ENCODE measurements at places on chromosomes 5 and 9. TPM values are rescaled to one million over a fixed set of nuclear protein-coding genes. Genes with fewer than 3 reads are reported as not detected.
A peak's percentile ranks its signal among the peaks of the same experiment; 100 is the strongest.

GRCh38 chr5:158534203-158534602 lies 565.5 kb downstream of the EBF1 start:
- peaks cover 8% of the 10 kb centered on the region for H3K4me1 ChIP-seq
- H3K36me3 ChIP-seq = no peaks in the 10 kb centered on the region
- no peak overlapping the region for H3K27ac ChIP-seq
- peaks cover 5% of the 10 kb centered on the region for H3K27me3 ChIP-seq
- no peak overlapping the region for H3K4me3 ChIP-seq
- no peak for DNase-seq

Gene OR1N2
- not detected for total RNA-seq

Gene NOXA1
- 0.97 TPM for total RNA-seq

GRCh38 chr9:108142142-108142503 lies 652.6 kb upstream of the KLF4 start:
- peaks cover 16% of the 10 kb centered on the region for H3K4me1 ChIP-seq
- no peaks in the 10 kb centered on the region for H3K27me3 ChIP-seq
- no peaks in the 10 kb centered on the region for H3K36me3 ChIP-seq
- H3K27ac ChIP-seq = peak overlapping the region; percentile 97

Gene PCDHA9
- 2.0 TPM for total RNA-seq

GRCh38 chr5:89168766-89169165 lies 285.8 kb upstream of the MEF2C start:
- H3K27me3 ChIP-seq = no peaks in the 10 kb centered on the region
- no peak for DNase-seq
- no peak overlapping the region for H3K27ac ChIP-seq
- H3K4me1 ChIP-seq = no peaks in the 10 kb centered on the region

GRCh38 chr5:115069087-115069968 lies 100.4 kb downstream of the TRIM36 start:
- peaks cover 43% of the 10 kb centered on the region for H3K27me3 ChIP-seq
- no peaks in the 10 kb centered on the region for H3K36me3 ChIP-seq
- H3K4me3 ChIP-seq = no peak overlapping the region
- H3K4me1 ChIP-seq = no peaks in the 10 kb centered on the region

GRCh38 chr9:6788162-6789016 lies 30.6 kb downstream of the KDM4C start:
- H3K27me3 ChIP-seq = no peaks in the 10 kb centered on the region
- peaks cover 15% of the 10 kb centered on the region for H3K4me1 ChIP-seq
- peak overlapping the region; percentile 63 for H3K27ac ChIP-seq
- DNase-seq = no peak

DNA sequence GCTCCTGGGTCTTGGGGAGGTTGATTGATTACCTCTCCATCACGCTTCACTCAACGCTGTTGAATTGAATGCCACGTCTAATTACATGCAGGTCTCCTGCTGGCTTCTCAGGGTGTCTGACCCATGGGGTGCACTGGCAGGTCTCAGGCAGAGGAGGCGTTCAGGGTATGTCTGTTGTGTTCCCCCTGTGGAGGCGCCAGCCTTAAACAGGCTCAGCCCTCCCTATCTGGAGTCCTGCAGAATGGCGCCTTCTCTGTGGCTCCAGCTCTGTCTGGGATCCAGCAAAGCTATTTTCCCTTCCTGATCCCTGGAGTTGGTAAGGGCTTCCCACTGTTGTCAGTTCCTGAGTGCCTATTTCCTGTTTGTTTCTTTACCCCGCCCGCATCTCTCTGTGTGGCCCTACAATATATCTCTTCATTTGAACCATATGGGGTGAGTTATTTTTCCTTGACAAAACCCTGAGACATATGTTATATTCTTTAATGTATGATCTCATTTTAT lies 150.0 kb downstream of the NTRK2 start:
- H3K4me3 ChIP-seq = no peak overlapping the region
- no peak for DNase-seq
- no peak overlapping the region for H3K27ac ChIP-seq
- peaks cover 38% of the 10 kb centered on the region for H3K4me1 ChIP-seq
- H3K27me3 ChIP-seq = no peaks in the 10 kb centered on the region
- peaks cover 5% of the 10 kb centered on the region for H3K36me3 ChIP-seq

DNA sequence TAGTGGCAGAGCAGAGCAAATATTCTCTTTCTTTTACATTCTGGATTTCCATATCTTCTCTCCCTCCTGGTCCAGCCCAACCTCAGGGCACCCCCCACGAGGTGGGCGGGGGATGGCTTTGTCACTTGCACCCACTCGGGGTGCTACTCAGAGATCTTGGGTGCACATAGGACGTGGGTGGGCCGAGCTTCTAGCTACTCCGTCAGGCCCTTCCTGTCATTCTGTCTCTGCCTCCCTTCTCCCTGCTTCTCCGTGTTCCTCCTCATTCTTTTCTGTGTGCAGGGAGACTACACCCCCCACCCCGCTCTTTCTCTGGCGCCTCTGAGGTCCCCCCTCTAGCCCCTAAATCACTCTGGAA lies 19.5 kb downstream of the PCDHGC5 start:
- peak overlapping the region; percentile 65 for H3K4me3 ChIP-seq
- peak overlapping the region; percentile 100 for H3K27ac ChIP-seq
- H3K27me3 ChIP-seq = no peaks in the 10 kb centered on the region

Gene GARIN3
- total RNA-seq = not detected

DNA sequence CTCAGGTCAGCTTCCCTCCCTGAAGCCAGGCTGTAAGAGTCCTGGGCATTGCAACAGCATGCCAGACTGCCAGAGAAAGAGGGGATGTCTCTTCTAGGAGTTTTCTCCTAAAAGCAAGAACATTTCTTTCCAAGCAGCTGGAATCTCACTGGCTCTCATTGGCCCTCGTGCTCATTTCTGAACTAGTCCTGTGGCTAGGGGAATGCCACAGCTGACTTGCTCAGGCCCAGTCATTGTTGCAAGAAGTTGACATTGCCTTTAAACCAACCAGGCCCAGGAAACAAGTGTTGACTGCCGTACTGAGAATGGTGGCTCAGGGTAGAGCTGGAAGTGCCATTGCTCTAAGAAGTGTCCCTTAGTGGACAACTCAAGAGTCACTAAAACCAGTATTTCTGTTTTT lies 15.0 kb upstream of the CEP120 start:
- no peaks in the 10 kb centered on the region for H3K4me1 ChIP-seq
- H3K27me3 ChIP-seq = no peaks in the 10 kb centered on the region
- no peak for DNase-seq
- no peak overlapping the region for H3K27ac ChIP-seq
- no peak overlapping the region for H3K4me3 ChIP-seq
- no peaks in the 10 kb centered on the region for H3K36me3 ChIP-seq

Gene APBA1
- total RNA-seq = 12.3 TPM

- no peak overlapping the region for H3K4me3 ChIP-seq
- H3K27me3 ChIP-seq = no peaks in the 10 kb centered on the region
- peaks cover 47% of the 10 kb centered on the region for H3K4me1 ChIP-seq
- DNase-seq = no peak
Measured at GRCh38 chr5:14272548-14273205, 129.5 kb downstream of the TRIO start.

Gene ARL14EPL
- not detected for total RNA-seq

Gene MRPL50
- total RNA-seq = 7.2 TPM

Gene PCSK1
- total RNA-seq = not detected

- H3K27me3 ChIP-seq = peaks cover 12% of the 10 kb centered on the region
- no peaks in the 10 kb centered on the region for H3K36me3 ChIP-seq
- H3K27ac ChIP-seq = no peak overlapping the region
- H3K4me1 ChIP-seq = no peaks in the 10 kb centered on the region
- no peak for DNase-seq
Measured at GRCh38 chr5:142078706-142079105, 29.9 kb upstream of the NDFIP1 start.

Gene FOXD4L5
- total RNA-seq = 0.51 TPM

Gene SLC36A3
- total RNA-seq = not detected

Gene RETREG1
- 3.3 TPM for total RNA-seq

GRCh38 chr5:95084757-95085156 lies 200.1 kb downstream of the MCTP1 start:
- no peak for DNase-seq
- H3K4me3 ChIP-seq = no peak overlapping the region
- no peaks in the 10 kb centered on the region for H3K27me3 ChIP-seq
- peaks cover 21% of the 10 kb centered on the region for H3K4me1 ChIP-seq
- H3K36me3 ChIP-seq = no peaks in the 10 kb centered on the region

GRCh38 chr5:81187885-81188284 lies 45.2 kb upstream of the CKMT2 start:
- no peak overlapping the region for H3K27ac ChIP-seq
- peaks cover 17% of the 10 kb centered on the region for H3K27me3 ChIP-seq
- H3K4me3 ChIP-seq = no peak overlapping the region
- no peaks in the 10 kb centered on the region for H3K36me3 ChIP-seq
- no peaks in the 10 kb centered on the region for H3K4me1 ChIP-seq

Gene MLANA
- not detected for total RNA-seq

Gene DMGDH
- 3.2 TPM for total RNA-seq

All from chondrocyte (in vitro differentiated cells).